ENCODE measurements at places on chromosomes 2 and 18.

DNA sequence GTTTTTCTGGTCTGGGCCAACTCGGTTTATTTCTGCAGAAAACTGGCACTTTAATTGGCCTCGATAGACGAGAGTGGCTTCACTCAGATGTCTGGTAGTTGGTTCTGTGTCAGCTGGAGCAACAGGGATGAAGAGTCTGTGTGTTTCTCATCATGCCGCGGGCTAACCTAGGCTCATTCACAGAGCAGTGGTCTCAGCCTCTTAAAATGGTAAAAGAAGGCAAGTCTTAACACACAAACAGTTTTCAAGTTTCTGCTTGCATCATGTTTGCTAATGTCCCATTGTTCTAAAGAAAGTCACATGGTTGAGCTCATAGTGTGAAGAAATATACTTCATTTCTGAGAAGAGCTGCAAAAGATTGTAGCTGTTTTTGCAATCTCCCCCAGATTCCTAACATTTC is 37.5 kb upstream of the ANXA4 start:
- no peak for DNase-seq

DNA sequence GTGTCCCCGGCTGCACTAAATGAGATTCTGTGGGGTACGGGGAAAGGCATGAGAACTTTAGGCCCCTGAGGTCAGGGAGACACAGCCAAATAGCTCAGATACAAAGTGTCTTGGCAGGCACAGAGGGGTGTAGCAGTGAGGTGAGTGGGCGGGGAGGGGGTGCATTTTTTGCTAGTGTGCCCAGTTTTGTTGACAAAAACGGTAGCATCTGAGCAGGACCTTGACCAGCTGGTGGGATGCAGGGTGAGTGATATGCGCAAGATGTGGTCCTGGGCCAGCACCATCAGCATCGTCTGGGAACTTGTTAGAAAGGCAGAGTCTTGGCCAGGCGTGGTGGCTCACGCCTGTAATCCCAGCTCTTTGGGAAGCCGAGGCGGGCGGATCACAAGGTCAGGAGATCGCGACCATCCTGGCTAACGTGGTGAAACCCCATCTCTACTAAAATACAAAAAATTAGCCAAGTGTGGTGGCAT is 127.3 kb upstream of the LGALSL start:
- no peak for DNase-seq

DNA sequence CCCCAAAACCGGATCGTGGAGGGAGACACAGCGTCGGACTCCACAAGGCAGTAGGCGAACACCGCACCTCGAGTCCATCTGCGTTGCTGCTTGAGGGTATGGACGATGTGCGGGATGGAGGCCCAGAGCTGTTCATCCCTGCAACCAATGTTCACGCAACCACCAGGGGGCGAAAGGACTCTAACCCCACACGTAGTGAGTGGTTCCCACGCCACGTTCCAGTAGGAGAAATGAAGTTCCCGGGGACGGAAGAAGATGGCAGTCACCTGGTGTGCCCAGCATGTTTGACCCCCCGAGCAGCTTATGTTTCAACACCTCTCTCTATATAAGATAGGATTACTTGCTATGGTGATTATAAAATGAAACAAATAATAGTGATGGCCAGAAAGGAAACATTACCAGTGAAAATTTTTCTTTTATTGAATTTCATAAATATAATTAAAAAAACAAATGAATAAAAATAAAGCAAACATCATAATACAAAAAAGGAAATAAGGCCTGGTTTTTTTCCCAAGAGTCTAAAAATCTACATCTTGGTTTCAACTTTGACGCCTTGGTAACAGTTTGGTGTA is 184.3 kb downstream of the SH3BP4 start:
- peak; percentile 33 for DNase-seq

- no peak for DNase-seq
These were observed 81.1 kb downstream of the TRABD2A start for GRCh38 chr2:84799772-84800171.

DNA sequence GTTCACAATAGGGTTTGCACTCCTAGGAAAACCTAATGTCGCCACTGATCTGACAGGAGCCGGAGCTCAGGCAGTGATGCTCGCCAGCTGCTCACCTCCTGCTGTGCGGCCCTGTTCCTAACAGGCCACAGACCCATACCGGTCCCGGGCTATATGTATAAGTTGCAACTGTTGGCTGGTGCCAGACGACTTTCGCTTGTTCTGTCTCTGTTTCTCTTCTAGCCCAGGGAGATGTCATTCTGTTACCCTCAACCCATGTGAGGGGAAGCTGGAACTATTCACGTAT is 170.3 kb downstream of the BCL2 start:
- no peak for DNase-seq

GRCh38 chr18:5476961-5477800 is 66.6 kb downstream of the EPB41L3 start:
- no peak for DNase-seq
